ENCODE measurements at places on chromosomes 12 and 14.

DNA sequence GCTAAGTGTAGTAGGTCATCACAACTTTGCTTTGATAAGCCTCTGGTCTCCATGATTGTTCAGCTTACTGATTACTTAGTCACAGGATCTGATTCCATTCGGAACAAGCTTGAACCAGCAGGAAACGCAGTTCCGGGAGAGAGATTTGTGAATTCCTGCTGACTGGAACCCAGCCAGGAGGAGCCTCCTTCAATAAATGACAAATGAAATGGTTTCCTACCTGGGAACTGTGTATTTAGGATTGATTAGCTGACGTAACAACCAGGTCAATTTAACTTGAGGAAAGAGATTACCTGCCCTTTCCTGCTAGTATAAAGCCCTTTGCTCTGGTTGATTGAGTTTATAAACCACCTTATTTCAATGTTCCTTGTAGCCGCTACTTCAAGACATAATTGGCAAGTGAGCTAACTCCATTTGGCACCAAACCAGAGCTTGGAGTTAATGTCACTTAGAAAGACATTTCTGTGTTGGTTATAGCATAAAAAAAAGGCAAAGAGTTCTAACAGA is 35.1 kb upstream of the KCNH3 start:
- no peak for DNase-seq

- no peak for DNase-seq
These were observed 89.1 kb downstream of the MIA2 start for GRCh38 chr14:39322807-39323206.

GRCh38 chr12:91406920-91407341 is 224.3 kb upstream of the DCN start:
- peak; percentile 9 for DNase-seq

DNA sequence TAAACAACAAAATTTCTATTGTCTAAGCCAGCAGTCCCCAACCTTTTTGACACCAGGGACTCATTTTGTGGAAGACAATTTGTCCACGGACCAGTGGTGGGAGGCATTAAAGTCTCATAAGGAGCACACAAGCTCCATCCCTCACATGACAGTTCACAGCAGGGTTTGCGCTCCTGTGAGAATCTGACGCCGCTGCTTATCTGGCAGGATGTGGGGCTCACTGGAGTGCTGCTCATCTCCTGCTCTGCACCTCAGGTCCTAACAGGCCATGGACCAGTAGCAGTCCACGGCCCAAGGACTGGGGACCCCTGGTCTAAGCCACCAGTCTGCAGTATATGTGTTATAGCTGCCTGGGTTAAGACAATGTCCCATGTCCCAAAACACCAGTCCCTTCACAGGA is 27.2 kb downstream of the VCPKMT start:
- no peak for DNase-seq

GRCh38 chr12:12705838-12706520 is 10.0 kb upstream of the GPR19 start:
- peak; percentile 58 for DNase-seq

DNA sequence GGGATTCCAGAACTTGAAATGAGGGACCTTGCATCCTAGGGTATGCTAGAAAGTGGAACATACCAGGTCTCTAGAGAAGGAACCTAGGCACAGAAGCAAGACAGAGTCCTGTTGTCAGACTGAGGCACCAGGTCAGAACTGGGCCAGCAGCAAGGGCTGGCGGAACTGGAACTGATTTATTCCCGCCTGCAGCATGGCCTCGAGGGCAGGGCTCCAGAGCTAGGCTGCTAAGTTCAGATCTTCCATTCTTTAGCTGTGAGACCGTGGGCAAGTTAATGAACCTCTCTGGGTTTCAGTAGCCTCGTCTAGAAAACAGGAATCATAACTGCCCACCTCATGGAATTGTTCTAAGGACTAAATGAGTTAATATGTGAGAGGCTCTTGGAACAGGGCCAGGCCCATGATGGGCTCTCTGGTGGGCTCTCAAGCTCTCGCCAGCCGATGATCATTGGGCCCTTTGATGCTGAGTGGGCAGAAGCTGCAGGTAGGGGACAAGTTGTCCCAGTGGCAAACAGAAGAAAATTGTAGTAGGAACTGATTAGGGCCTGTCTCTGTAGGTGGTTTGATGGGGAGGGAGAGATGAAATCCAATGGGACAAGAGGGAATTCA is 199.8 kb downstream of the ZFP36L1 start:
- DNase-seq, result no peak

DNA sequence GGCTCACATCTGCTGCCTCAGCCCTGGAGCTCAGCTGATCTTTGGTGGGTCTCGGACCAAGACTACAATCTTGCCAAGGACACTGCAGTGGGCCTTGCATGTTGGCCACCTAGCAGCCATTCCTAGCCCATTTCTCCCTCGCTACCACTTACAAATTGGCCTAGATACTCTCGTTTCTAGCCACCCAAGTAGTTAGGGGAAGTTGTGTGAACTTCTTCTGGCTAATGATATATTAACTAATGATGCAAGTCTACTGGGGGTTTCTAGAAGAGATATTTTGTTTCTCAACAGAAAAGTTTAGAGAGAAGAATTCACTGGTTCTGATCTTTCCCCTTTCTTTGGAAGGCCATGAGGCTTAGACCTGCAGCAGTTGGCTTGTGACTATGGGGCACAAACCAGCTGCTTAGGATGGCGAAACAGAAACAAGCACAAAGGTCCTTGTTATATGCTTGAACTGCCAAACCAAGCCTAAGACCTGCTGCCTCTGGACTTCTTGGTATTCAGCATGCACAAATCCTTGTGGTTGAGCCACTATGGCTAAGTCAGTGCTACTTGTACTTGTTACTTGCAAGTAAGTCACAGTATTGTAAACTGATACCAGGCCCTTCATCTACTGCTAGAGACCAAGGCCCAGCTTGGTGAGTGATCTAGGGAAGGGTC is 30.5 kb upstream of the GPATCH2L start:
- no peak for DNase-seq

DNA sequence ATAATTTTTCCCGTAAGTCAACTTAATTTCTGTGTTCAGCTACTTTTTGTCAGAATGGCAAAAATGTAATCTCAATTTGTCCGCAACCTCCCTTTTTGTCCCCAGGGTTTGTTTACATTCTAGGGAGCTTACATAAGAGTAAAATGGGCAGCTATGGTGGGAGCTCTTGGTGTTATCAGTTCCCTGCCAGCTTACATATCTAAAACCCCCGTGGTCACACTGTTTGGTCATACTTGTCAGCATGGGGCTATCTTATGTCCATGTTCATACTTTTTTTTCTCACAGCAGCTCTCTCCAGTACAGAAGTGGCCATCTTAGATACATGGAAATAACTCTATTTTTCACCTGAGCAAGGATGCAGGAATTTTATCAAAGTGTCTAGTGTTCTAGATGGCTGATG is 16.7 kb downstream of the SLCO1C1 start:
- no peak for DNase-seq

- DNase-seq, result no peak
These were observed 76.1 kb downstream of the ALG10B start for GRCh38 chr12:38392554-38393144.

DNA sequence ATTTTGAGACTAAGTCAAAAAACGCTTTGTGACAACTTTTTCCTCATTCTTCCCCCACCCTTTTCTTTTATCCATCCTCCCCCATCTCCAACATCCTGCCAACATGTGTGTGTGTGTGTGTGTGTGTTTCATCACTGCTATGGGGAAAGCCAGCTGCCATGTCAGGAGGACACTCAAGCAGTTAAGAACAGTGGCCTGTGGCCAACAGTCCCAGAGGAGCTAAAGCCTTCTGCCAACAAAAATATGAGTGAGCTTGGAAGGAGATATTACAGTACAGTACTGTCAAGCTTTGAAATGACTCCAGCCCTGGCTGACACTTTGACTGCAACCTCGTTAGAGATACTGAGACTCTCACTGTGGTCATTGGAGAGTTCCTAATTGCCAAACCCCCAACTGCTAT is 5.0 kb upstream of the CSRP2 start:
- DNase-seq, result no peak

- no peak for DNase-seq
These were observed 64.7 kb downstream of the BTG1 start for GRCh38 chr12:92080911-92081285.

DNA sequence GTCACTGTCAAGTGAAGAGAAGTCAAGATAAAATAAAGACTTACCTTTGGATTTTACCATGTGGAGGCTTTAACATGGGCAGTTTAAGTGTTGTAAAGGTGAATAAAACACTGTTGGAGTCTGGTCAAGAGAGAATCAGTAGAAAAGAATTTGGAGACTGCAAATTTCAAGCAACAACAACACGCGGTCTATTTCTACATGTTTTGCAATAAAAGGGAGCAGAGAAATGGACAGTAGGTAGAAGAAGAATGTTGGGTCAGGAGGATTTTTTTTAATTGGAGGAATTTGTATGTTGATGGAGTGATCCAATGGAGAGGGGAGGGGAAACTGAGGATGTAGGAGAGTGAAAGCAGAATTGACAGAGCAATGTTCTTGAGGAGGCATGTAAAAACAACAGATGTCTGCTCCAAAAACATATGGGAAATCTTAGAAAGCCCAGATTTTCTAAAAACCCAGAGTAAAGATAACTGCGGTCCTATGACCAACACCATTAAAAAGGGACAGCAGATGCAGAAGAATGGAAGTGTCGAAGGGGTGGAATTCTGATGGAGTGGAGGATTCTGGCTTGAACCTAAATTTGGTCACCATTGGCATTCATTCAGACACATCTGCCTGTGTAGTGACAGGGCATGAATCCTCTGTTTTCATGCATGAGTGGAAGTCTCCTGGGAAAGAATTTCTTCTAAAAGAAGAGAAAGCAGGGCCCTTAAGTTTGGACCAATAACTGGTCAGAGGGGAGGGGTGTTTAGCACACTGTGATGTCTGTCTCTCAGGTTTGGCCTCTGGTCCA is 68.0 kb upstream of the OSBPL8 start:
- DNase-seq, result no peak
